NCI-H2171 treated with DMSO at 0.1 percent for 48 hours (cell line): ENCODE measurements at places on chromosomes 4 and X.

- DNase-seq, result peak; percentile 39
Observed at GRCh38 chr4:39407584-39407885, 805 bp downstream of the KLB start.

DNA sequence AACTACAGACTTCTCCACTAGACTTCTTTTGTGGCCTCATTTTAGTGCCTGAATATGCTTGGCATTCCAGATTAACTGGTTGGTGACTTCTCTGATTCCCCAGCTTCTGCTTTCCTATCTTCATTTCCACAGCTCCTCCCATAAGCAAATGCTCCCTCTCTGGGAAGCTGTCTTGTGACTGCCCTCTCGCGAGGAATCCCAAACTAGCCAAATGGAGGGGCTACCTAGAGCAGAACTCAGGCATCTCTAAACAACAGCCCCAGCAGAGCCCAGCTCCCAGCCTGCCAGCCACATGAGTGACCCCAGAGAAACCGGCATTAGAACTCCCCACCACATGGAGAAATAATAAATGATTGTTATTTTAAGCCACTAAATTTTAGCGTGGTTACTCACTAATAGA, 7.6 kb upstream of the VEGFD start:
- DNase-seq, result no peak

- no peak for DNase-seq
Observed at GRCh38 chr4:41297832-41298231, 41.1 kb downstream of the UCHL1 start.

- DNase-seq, result no peak
Observed at GRCh38 chr4:102606846-102607450, 105.8 kb downstream of the NFKB1 start.

- no peak for DNase-seq
Observed at GRCh38 chrX:139290310-139290709, 240.2 kb upstream of the F9 start.

- no peak for DNase-seq
Observed at GRCh38 chr4:121898150-121898549, 27.9 kb upstream of the BBS7 start.

- no peak for DNase-seq
Observed at GRCh38 chr4:87005369-87005689, 70.5 kb downstream of the AFF1 start.

- DNase-seq, result peak; percentile 42
Observed at GRCh38 chrX:149504226-149504914, 736 bp downstream of the IDS start.

- DNase-seq, result no peak
Observed at GRCh38 chr4:634599-634985, 9.2 kb downstream of the PDE6B start.

DNA sequence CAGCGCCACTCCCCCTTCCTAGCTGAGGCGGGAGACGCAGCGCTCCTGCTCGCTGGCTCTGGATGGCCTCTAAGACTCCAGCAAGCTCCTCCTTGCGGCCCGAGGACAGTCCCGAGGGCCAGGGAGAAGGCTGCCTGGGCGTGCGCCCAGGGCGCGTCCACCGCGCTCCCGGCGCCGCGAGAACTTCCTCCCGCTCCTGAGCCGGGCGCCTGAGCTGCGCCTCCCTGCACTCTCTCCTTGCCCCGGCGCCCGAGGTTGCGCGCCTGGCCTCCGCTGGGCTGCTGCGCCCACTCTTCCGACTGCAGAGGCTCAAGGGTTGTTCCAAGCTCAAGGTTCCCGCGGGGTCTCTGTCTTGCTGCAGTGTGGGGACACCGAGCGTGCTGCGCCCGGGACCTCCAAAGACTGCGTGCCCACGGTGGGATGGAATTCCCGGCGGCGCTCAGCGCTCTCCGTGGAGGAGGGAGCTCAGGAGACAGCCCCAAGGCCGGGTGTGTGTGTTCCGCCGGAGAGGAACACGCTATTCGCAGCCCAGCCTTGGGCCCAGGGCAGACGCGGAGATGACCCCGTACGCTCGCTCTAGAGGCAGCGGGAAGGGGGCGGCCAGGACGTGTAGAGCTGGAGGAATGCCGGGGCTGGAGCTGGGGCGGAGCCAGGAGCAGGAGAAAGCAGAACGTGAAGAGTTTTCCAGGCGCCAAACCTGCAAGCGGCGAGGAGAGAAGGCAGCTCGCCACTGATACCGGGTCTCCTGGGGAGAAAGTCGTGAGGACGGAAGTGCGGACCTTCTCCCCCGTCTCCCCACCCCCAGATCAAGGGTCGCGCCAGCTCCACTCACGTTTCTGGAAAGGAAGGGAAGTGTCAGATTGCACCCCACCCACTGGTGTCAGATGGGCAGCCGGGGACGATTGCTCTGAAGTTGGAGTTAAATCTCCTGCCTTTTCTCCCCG, at the start of gene ARHGAP6:
ARHGAP6 (minus strand) TSS at position 753 of the 944 bp plus-strand sequence. CDS start 1,092 bp downstream, outside the sequence.
- DNase-seq, result no peak

- no peak for DNase-seq
Observed at GRCh38 chr4:68617003-68617698, 41.0 kb upstream of the UGT2B17 start.

DNA sequence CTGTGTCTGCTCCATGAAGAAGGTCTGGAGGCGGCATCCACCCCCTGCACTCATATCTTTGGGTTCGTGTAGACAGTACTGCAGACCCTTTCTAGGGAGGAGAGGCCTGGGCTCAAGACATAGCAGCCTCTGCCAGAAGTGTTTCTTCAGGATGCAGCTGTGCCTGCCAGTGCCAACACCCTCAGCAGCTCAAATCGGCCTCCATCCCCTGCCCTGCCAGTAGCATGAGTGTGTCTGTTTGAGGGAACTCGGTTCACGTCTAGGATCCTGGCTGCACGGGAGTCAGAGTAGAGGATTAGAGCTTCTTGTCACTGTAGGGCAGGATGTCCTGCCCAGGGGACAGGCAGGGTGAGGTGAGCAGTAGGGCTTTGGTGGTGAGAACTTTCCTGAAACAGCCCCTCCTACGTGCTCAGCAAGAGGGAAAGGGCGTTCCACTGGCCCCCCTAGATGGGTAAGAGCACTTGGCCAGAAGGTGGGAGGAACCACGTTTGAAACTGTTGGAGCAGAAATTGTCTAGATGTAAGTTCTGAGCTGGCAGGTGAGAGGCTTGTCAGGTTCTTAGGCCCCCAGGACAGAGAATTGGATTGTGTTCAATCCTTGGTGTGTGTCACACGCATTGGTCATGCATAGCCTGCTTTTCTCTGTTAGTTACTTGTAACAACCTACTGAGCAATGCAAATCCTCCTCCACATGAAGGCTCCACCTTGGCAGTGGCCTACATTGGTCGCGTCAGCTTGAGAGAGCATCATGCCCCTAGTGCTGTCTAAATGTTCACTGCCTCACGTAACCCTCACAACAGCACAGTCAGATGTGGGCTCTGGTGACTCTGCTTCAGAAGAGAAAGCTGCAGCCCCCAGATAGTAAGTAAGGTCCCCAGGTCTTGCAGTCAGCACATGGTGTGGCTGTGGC, 25.8 kb upstream of the FAM193A start:
- no peak for DNase-seq

GRCh38 chr4:105605493-105605892, 53.1 kb downstream of the ARHGEF38 start:
- DNase-seq, result no peak

DNA sequence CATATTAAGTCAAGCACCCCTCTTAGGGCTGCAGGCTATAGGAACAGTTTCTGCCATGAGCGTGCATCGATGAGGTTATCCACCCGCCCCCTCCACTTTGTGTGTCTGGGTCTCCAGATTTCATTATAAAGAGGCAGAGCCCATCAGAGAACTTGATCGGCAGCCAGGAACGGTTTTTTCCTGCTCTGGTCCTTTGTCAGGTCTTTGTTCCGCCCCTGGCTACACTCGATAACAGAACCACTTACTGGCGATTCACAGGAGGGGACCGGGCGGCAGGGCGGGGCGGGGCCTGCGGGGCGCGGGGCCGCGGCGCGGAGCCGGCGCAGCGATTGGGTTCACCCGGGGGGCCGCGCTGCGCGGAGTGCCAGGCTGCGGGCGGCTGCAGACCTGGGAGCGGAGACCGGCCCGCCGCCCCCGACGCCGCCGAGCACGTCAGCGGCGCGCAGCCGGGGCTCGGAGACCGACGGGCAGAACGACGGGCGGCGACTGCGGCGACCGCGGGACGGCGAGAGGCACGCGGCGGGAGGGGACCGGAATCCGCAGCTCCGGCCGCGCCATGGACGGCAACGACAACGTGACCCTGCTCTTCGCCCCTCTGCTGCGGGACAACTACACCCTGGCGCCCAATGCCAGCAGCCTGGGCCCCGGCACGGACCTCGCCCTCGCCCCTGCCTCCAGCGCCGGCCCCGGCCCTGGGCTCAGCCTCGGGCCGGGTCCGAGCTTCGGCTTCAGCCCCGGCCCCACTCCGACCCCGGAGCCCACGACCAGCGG, at the start of gene SLC10A4:
SLC10A4 (plus strand) TSS at position 338 of the 771 bp plus-strand sequence; CDS start at position 557, 219 bp downstream.
- DNase-seq, result no peak

- no peak for DNase-seq
Observed at GRCh38 chrX:13694359-13694758, 5.4 kb downstream of the RAB9A start.

DNA sequence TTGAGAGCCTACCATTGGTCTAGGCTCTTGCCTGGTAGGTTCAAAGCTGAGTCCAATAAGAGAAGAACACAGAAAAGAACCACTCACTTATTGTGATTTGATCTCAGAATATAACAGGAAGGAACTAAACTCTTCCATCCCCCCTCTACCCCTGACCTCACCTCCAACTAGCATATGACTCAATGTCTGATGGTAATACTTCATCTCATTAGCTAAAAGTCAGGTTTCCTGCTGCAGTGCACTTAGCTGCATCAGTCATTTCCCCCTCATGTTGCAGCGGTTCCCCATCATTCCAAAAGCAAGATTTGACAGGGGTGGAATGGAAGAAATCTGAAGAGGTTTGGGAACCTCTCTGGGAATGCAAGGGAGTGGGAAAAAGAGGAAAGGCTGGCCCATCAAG, 289.5 kb downstream of the SMARCA1 start:
- DNase-seq, result no peak

DNA sequence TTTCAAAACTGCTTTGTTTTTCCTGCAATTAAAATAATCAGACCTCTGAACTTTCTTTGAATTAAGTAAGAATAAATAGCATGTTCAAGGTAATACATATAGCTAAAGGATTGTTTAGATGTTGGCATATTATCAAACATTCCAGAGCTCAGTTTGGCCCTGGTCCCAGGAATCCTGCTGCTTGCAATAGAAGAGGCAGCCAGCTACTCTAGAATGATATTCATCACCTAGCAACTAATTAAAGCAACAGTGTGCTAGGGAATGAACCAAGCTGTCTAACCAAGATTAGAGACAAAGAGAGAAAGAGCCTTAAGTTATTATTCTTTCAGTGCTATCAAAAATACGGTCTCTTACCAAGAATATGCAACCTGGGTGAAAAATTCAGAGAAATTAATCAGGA, 460.9 kb downstream of the GABRG1 start:
- peak; percentile 3 for DNase-seq

- DNase-seq, result no peak
Observed at GRCh38 chrX:123075947-123076561, 108.0 kb upstream of the GRIA3 start.

GRCh38 chr4:89491761-89492160, 184.2 kb upstream of the GPRIN3 start:
- DNase-seq, result no peak

DNA sequence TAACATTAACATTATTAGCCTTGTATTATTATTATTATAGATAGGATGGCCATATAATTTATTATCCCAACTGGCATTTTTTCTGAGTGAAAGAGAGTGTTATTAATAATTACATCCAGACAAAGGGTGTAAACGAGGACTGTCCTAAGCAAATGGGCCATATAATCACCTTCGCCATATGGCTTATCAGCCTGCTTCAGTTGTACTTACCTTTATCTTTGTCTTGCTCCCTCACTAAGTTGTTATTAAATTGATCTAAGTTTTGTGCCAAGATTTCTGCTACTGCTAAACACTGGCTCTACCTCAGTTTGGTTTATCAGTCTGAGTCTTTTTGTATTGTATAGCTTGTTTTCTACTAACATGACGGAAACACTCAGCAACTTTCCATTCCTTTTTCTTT, 76.9 kb downstream of the STIM2 start:
- DNase-seq, result peak; percentile 44

GRCh38 chr4:26048950-26049349, 134.9 kb downstream of the SMIM20 start:
- DNase-seq, result no peak

DNA sequence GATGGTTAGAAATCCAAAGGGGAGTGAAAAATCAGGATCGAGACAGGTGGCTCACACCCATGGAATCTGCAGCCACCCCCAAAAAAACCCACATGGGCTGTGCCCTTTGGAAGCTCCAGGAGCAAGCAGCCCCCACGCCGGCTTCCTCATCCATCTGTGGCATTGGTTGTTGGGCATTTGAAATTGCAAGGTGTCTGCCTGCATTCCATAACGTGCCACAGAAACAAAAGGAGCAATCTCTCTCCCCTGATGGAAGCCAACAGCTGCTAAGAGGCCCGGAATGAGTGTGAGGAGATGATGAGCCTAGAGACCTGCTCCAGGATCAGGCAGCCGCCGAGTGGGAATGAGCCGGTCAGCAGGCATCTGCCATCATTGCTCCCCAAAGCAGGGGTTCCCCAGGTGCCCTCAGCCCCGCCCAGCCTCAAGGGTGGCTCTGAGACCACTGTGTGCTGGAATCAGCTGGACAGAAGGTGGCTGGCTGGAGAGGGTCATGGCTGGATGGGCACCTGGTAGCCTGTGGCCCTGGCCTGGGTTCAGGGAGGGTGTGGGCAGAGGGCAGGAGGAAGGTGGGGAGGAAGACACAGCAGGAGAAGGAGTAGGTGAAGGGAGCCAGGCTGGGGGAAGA, 113.2 kb downstream of the CRLF2 start:
- DNase-seq, result no peak

DNA sequence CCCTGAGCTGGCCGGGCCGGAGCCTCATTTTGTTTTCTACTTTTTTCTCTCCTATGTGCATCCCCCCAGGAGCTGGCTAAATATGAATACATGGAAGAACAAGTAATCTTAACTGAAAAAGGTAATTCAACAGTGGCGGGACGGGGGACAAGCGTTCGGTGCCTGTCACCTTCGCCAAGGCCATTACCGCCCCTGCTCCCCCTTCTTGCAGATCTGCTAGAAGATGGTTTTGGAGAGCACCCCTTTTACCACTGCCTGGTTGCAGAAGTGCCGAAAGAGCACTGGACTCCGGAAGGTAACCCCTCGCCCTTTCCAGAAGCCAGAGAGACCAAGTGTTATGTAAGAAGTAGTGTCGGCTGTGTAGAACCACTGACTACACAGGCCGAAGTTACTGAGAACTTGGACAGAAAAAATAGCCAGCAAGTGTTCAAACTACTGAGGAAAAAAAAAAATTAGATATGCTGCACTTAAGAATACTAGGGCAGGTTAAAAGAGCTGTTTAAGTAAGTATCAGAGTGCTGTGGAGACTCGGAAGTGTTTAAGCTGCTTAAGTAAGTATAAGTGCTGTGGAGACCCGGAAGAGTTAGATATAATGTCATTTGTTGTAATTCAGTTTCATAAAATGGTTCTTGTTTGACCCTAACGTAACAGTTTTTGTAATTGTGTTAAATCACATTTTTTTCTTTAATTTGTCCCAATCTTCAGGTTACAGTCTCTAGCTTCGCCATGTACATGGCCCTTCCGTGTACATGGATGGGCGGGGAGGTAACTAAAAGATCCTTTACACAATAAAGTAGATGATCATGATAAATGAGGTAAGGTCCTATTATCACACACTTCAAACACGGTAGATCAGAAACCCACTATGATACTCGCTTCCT, 856 bp downstream of the SAT1 start:
- DNase-seq, result no peak
